GM19239 (cell line): ENCODE measurements at places on chromosomes 5 and 9.
A peak's percentile ranks its signal among the peaks of the same experiment; 100 is the strongest.

GRCh38 chr9:107000218-107000617 is 137.3 kb downstream of the ZNF462 start:
- no peak for DNase-seq

- DNase-seq: no peak
Measured at GRCh38 chr9:21174671-21175070, 8.2 kb upstream of the IFNA21 start.

DNA sequence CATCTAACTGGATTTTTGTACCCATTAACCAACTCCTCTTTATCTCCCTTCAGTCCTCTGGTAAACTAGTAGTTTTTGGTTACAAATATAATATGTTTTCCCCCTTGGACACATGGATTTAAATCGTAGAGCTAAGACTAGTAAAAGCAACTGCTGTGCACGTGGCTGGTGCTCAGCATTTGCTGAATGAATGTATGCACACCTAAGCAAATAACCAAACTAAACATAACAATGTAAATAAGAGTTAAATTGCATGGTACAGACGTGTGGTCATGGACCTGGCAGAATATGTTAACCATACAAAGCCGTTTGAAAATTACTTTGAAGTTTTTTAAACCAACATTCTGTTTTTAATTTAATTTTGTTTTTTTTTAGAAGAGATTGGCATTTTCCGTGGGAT is 65.2 kb upstream of the FYB1 start:
- no peak for DNase-seq

GRCh38 chr9:112971415-112971814 is 40.6 kb downstream of the ZNF883 start:
- DNase-seq: no peak

- no peak for DNase-seq
Measured at GRCh38 chr5:71573591-71573990, 13.5 kb upstream of the MCCC2 start.

DNA sequence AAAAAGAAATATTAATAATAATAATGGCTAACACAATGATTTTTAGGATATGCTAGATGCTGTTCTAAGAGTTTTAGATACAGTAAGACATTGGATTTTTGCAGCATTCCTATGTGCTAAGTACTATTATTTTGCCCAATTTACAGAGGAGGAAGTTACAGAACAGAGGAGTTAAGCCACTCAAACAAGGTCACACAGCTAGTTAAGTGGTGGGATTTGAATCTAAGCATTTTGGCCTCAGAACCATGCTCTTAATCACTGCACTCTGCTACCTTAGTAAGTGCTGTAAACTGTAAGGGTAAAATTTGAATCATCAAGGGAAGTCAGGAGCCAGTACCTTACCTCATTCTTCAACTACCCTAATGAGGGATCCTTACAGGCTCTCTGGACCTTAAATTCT is 25.4 kb downstream of the RPS23 start:
- no peak for DNase-seq

DNA sequence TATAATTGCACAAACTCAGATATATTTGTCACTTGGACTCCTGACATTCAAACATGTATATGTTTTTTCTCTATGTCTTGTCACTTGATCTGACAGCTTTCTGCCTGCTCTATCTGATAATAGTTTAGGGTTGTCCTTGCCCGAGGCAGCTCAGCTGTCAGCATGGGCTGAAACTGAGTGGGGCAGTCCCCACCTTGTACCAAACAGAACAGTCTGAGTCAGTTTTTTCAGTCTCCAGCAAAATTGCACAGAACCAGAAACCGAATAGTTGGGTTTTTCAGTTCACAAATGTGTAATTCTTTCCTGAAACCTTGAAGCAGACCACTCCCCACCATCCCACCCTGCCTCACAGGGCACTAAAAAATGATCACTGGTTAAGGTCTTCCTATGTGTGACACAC is 9.5 kb upstream of the HAND1 start:
- peak; percentile 52 for DNase-seq

- no peak for DNase-seq
Measured at GRCh38 chr5:56154732-56155484, 78.2 kb downstream of the ANKRD55 start.

DNA sequence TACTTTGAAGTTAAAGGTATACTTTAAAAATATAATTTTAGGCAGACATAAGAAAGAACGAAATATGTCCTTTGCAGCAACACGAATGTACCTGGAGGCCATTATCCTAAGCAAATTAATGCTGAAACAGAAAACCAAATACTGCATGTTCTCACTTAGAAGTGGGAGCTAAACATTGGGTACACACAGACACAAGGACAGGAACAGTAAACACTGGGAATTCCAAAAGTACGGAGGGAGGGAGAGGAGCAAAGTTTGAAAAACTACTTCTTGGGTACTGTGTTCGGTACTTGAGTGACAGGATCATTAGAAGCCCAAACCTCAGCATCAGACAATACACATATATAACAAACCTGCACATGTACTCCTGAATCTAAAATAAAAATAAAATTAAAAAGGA is 40.9 kb downstream of the TJP2 start:
- DNase-seq: no peak

- DNase-seq: no peak
Measured at GRCh38 chr5:98564836-98565235, 208.6 kb upstream of the RGMB start.

- no peak for DNase-seq
Measured at GRCh38 chr9:128532581-128532980, 19.8 kb upstream of the SPTAN1 start.

DNA sequence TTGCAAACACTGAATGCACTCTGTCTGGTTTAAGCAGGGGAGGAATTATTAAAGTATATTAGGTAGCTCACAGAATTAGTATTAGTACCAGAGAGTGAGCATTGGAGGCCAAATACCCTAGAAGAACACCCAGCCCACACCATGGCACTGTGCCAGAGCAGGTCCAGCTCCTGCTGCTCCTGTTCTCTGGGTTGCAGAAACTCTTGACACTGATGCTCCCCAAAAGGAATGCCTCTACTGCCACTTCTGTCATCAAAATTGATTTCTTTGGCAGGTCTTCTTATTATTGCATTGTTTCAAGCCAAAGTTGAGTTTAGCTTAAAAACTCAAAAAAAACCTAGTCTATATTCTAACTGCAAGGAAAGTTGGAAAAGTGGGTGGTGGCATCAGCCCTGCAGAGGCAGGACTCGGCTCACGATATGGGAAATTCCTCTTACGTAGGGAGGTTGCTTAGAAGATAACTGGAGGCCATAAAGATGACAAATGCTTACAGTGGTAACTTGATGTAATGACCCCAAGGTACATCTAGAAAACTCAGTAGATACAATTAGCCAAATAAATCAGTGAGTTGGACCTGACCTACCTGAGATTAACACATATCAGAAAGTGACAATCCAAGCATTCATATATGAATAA is 123.4 kb downstream of the CD180 start:
- no peak for DNase-seq

- no peak for DNase-seq
Measured at GRCh38 chr9:99029083-99029645, 75.7 kb upstream of the TGFBR1 start.

GRCh38 chr9:136051453-136051836 is 43.6 kb downstream of the NACC2 start:
- no peak for DNase-seq

GRCh38 chr9:128995791-128996190 is 32.3 kb downstream of the SH3GLB2 start:
- no peak for DNase-seq

GRCh38 chr9:116928884-116929283 is 241.8 kb downstream of the TRIM32 start:
- no peak for DNase-seq

GRCh38 chr5:178112545-178112944 is 787 bp upstream of the N4BP3 start:
- DNase-seq: no peak

DNA sequence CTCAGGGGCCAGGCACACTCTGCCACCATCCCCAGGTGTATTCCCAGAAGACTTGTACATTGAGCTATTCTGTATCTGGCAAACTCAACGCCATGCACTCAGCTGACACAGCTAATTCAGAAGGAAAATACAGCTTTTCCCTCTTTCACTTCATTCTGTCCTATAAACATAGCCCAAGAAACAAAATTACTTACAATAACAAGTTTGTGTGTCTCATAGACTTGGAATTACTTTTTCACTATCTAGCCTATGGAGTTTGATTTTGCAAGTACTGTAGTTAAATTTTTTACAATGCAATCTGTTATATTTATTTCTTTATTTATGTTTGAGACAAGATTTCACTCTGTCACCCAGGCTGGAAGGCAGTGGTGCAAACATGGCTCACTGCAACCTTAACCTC is 125.1 kb upstream of the KLF9 start:
- no peak for DNase-seq

GRCh38 chr5:56123531-56124243 is 109.4 kb downstream of the ANKRD55 start:
- DNase-seq: no peak

DNA sequence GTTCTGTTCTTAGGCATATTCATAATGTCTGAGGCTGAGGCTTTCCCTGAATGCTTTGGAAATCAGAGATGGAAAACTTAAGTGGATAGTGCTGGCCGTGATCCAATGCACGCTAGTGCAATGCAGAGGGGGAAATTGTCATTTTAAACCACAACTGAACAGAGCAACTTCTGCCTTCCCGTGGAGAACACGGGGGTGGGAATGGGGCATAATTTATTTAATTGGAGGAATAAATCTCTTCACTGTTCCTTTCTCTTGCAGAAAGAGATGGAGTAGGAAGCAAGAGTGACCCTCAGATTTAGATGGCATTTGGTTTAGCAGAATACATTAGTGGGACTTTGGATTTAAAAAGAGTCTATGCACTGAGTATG is 22.9 kb upstream of the NREP start:
- no peak for DNase-seq

- DNase-seq: peak; percentile 75
Measured at GRCh38 chr9:127183814-127184582, 61.6 kb upstream of the ANGPTL2 start.

- DNase-seq: no peak
Measured at GRCh38 chr5:132428484-132429462, 59.3 kb downstream of the SLC22A5 start.

DNA sequence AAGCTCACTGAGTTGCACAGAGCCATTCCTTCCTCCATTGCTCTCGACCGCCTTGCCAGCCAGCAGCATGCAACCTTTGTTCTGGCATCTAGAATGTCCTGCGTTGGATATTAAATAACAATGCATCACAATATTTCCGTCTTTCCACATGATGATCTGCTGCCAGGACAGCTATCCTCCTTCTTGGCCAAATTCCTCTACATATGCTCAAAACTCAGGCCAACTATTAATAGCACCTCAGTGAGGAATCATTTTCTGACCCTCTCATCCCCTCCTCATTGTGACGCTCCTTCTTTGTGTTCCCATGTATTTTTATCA is 128.6 kb downstream of the MYO10 start:
- no peak for DNase-seq

DNA sequence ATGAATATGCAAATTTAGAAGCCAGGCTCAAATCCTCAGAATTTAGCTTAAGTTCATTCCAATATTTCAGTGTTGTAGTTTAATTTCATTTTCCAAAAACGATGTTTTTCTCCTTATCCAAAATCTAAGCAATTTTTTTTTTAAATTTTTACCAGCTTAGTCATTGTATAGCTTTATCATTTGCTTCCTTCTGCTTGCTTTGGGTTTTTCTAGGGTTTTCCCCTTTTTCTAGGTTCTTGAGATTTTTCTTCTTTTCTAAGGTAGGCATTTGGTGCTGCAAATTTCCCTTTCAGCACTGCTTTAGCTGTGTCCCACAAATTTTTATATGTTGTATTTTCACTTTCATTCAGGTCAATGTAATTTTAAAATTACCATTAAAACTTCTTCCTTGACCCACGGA is 34.4 kb upstream of the CCDC112 start:
- DNase-seq: no peak

DNA sequence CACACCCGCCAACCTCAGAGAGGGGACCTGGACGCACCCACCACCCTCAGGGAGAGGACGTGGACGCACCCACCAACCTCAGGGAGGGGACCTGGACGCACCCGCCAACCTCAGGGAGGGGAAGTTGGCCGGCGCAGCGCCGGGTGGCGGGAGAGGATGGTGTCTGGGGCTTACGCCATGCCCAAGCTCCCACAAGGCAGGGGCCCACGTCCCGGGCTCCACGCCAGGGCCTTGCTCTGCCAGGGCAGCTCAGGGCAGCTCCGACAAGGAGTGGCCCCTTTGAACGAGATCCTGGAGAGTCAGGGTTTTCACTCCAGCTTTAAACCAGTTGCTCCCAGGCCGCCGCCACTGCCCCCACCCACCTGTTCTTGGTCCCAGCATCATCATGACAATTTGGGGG is 32.2 kb upstream of the SLC12A7 start:
- no peak for DNase-seq

- no peak for DNase-seq
Measured at GRCh38 chr9:68749579-68750159, 44.6 kb downstream of the PIP5K1B start.

DNA sequence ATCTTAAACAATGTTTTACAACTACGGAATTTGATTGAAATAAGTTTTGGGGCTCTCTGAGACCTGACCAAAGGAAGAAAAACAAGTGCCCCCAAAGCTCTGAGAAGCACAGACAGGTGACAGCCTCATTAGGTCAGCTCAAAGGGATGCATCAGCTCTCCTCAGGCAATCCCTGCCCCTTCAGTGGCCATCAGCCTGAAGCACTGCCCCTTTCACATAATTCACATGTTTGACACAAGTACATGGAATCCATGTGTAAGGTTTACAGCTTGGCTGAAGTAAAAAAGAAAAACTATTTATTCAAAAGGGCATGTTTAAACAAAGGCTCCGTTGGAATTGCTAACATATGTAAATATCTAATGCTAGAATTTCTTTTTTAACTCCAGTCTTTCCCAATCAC is 56.3 kb downstream of the TSSK1B start:
- DNase-seq: no peak

DNA sequence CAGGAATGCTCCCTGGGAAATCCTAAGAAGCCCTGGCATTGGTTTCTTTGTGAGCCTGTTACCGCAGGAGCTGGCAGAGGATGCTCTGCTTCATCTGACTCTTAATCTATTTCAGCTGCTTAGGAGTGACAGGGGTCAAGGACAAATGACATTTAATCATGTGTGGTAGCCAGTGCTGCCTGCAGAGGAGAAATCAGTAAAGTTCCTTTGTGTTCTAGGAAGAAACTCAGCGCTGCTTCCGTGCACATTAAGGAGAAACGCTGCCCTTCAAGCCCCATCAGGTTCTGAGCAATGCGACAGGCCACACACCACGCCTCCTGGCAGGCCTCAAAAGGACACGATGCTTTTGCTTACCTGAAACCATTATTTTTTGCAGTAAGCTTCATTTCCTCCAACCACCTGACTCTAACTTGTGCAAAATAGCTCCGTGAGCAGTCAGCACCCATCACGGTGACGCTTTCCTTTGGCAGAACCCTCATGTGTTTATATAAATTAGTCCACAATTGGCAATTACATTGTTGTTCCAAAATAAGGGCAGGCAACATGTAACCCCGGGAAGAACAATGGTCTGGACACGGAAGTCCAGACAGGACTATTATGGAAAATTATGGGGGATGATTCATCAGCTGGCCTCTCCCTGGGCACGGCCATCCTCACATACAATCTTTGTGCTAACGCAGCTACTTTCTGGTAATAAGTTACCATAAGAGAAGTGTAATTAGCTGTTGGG is 387.9 kb upstream of the DAP start:
- no peak for DNase-seq
